ENCODE measurements at places on chromosomes 11 and 22.

GRCh38 chr11:68033708-68034045 lies 3.2 kb downstream of the NDUFS8 start:
- DNase-seq: no peak

- DNase-seq: no peak
These were observed 525.1 kb upstream of the CNTN5 start for GRCh38 chr11:98495601-98496000.

DNA sequence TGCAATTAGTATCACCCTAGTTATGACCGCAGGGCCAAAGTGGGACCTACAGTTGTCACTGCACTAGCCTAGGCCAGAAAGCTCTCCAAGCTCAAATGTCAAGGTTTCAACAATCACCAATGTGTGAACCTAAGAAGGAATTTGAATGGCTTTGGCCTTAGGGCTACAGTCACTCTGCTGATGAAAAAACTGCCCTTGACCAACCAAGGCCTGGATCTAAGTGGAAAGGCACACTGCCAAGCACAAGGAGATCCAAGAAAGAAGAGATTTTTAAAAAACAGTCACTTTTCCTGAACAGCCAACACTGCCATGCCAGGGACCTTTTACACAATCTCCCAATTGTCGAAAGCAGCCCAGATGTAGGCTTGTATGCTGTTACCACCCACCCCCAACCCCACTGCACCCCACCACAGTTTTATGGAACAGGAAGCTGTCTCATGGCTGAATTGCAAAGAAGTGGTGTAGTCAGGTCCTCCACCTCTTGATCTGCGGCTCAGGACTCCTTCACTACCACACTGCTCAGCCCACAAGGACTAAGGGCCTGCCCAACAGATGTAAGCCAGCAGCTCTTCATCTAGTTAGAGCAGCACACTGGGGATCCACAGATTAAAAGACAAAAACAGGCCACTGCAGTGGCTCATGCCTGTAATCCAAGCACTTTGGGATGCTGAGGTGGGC lies 32.9 kb downstream of the SMCO4 start:
- no peak for DNase-seq

- no peak for DNase-seq
These were observed 617.1 kb downstream of the BRD1 start for GRCh38 chr22:49210606-49211005.

DNA sequence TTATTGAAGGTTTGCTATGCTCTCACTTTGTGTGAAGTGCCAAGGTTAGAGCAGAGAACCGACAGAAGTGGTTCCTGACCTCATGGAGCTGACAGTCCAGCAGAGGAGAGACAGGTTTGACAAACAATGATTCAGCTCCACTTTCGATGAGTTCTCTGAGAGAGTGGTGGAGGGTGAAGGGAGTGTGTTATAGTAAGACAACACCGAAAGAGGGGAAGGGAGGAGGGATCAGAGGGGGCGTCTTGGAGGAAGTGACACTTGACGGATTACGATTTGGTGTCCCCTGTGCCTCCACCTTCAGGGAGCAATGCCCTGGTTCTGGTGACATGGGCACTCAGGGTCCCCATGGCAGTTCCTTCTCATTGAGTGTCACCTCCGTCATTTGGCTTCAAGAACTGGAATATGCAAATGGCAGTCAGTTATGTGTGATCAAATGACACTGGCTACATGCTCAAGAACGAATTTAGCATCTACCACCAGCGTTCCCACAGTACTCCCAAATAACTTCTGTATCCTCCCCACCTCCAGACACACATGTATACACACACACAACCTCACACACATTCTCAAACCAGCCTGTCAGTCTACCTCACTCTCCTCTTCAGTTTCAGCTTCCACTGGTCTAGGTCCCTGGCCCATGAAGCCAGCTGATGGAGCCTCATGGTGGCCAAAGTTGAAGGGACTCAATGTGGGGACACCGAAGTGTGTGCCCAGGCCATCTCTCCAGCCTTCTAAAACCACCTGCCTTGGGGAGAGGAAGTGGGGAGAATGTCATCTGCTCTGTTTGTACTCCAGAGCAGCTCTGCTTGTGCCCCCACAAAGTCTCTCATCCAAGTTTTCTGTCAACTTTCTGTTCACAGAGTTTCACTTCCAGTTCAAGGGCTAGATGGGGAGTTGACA lies 31.4 kb upstream of the NUP160 start:
- DNase-seq: no peak

DNA sequence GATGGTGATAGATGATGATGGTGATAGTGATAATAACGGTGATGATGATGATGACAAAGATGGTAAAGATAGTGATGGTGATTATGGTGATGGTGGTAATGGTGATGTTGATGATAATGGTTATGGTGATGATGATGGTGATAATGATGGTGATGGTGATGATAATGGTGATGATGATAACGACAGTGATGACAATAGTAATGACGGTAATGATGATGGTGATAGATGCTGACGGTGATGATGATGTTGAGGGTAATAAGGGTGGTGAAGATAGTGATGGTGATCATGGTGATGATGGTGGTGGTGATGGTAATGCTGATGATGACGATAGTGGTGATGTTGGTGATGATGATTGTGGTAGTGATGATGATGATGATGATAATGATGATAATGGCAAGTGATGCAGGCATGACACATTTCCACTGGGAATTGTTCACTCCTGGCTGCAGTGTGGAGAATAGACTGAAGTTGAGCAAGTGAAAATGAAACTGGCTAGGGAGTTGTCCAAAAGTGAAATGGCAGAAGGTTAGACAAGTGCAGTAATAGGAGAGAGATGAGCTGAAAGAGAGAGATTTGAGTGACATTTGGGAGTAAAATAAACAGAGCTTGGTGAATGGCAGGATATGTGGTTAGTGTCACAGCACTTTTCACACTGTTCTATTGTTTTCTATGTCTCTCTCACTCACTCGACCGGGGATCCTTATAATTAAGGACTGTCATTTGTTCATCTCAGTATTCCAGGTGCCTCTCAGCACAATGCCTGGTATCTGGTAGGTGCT lies 992.5 kb downstream of the OPCML start:
- no peak for DNase-seq

DNA sequence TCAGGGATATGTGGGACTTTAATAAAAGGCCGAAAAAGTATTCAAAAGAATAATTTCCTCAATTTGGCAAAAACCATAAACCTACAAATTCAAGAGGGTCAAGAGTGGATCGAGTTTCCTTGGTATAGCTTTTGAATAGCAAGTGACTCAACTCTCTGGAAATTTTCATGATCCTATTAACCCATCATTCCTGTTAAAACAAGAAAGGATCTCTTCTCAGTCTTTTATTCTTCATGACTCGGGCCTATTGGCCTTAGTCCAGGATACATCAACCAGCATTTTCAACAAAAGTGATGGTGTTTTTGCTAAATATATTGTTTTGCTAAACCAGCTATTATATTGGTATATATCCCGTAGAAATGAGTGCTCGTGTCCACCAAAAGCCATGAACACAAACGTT lies 110.3 kb downstream of the ATXN10 start:
- DNase-seq: no peak

GRCh38 chr11:117946156-117946841 lies 17.1 kb upstream of the TMPRSS13 start:
- no peak for DNase-seq

GRCh38 chr11:2517016-2517385 lies 72.2 kb downstream of the KCNQ1 start:
- no peak for DNase-seq

DNA sequence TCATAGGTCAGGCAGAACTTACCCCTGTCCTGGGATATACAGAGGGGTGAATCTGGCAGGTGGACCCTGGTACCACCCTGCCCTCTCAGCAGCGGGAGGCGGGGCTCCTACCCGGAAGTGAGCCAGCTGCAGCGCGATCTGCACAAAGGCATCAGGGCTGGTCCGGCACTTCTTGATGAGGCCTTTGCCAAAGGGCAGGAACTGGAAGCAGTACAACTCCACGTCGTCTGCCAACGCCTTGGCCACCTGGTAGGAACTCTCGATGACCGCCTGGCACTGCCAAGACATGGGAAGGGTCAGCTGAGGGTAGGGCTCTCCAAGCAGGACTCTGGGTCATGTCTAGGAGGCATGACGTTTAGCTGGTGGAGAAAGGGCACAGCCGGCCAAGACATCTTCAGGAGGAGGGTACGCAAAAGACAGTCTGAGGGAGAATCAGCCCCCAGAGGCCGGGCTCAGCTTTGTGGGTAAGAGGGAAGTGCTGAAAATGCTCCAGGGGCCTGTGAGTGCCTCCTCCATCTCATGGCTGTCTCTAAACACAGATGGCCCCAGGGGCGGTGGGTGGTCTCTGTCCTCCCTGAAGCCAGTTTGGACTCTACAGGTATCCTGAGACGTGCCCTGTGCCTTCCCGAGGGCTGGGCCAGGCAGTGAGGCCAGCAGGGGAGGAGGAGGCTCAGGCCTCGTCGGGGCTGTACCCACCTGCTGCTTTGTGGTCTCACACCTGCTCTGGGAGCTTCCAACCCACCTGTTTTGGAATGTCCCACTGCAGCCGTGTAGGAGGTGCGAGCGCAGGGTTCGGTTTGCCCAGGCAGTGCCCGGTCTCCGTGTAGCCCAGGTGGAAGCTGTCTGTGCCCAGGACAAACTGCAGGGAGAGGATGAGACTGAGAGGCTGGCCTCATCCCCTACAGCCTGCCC lies 6.7 kb downstream of the CPT1B start:
- DNase-seq: no peak

GRCh38 chr11:40140560-40140959 lies 1318.9 kb downstream of the LRRC4C start:
- DNase-seq: no peak

GRCh38 chr11:28794405-28794804 lies 686.2 kb downstream of the METTL15 start:
- DNase-seq: no peak

- DNase-seq: no peak
These were observed 120.5 kb downstream of the HIPK3 start for GRCh38 chr11:33377412-33378370.

GRCh38 chr11:75768909-75769771 lies 562 bp downstream of the DGAT2 start:
- DNase-seq: no peak

GRCh38 chr11:36899800-36900199 lies 301.8 kb upstream of the RAG2 start:
- DNase-seq: no peak

- no peak for DNase-seq
These were observed 14.4 kb upstream of the TBC1D10A start for GRCh38 chr22:30340911-30341685.

- DNase-seq: no peak
These were observed 39.0 kb downstream of the PDGFD start for GRCh38 chr11:104124979-104125378.

DNA sequence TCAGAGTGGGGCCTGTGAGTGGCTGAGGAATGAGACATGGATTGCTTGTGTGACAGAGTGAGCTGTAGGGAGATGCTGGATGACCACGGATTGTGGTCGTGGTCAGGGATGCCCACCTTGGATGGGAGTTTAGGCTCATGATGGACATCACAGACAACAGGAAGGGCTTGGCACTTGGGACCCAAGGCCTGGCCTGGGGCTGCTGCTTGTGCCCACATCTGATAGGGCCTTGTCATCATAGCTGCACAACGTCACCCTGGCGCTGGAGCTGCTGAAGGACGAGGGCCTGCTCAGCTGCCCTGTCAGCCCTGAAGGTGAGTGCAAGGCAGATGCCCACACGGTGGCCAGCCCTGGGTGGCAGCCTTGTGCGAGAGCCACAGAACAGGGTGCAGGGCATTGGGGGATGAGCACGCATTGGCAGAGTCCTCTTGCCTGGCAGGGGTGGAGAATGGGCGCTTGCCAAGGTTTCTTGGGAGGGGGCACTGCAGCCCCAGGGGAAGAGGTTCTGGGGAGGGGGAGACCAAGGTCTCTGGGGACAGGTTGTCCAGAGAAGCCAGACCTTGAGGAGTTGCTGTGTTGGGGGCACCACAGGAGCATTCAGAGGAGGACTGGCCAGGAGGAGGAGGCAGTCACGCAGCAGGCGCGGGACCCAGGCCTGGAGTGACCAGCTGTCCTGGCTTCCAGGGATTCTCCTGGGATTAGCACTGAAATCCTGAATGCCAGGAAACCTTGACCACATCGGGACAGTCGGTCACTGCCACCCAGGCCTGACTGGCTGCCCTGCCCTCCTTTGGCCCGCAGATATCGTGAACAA lies 25.0 kb downstream of the PARVG start:
- DNase-seq: no peak

DNA sequence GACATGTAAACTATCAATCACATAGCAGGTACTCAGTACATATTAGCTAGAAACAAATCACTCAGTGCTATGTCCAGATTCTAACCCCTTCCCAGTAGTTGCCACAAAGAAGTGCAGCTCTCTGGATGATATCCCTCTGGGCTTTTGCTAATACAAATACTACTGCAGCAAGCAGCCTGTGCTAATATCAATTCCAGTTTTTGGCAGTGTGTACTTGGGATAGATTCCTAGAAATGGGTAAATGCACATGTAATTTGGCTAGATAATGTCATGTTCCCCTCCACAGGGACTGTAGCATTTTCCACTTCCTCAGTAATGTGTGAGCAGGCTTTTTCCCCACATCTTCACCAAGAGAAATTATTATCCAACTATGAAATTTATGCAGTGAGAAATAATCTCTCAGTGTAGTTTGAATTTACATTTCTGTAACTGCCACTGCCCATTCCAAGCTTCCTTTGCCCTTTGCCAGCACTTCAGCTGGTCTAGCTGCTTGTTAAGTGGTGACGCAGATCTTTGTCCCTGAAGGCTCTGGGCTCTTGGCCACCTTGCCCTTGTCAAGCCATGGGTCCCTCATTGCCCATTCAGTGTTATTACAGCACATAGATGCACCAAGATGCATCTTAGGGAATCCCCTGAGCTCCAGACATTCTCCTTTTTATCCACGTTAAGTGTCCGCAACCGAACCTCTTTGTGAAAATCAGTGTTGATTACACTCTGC lies 107.1 kb upstream of the CLPB start:
- no peak for DNase-seq

GRCh38 chr11:32884770-32885384 lies 7.7 kb upstream of the QSER1 start:
- DNase-seq: peak; percentile 8

DNA sequence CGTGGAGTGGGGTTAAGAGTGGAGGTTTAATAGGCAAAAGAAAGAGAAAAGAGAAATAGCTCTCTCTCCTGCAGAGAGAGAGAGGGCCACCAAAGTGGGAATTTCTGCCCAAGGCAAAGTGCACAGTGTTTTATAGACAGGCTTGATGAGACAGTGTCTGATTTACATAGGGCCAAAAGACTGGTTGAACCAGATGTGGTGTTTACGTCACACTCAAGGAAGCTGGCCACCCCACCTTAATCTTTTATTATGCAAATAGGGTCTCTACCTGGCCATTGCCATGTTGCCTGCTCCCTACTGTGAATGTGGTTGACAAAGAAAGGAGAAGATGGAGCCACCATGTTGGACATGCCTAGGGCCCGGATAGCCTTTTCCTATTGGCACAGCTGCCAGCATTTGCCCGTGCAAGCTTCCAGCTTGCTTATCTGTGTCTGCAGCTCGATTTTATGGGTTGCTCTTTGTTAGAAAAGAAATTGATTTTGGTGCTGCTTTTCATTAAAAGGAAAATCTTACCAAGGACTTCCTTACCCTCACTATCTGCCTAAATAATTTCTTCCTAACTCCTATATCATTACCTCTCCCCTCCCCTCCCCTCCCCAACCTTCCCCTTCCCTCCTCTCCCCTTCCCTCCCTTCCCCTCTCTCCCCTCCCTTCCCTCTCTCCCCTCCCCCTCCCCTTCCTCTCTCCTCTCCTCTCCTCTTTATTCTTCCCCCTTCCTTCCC lies 436.0 kb downstream of the NELL1 start:
- DNase-seq: no peak

All from activated CD4-positive, alpha-beta T cell treated with anti-CD3 and anti-CD28 coated beads, Interleukin-2, Interleukin-6, amounts not matched to agents 100 ng/mL and 50 ng/mL, durations not matched to agents 16 hours and 8 hours (primary cell).